ENCODE measurements at places on chromosomes 1 and 21.

DNA sequence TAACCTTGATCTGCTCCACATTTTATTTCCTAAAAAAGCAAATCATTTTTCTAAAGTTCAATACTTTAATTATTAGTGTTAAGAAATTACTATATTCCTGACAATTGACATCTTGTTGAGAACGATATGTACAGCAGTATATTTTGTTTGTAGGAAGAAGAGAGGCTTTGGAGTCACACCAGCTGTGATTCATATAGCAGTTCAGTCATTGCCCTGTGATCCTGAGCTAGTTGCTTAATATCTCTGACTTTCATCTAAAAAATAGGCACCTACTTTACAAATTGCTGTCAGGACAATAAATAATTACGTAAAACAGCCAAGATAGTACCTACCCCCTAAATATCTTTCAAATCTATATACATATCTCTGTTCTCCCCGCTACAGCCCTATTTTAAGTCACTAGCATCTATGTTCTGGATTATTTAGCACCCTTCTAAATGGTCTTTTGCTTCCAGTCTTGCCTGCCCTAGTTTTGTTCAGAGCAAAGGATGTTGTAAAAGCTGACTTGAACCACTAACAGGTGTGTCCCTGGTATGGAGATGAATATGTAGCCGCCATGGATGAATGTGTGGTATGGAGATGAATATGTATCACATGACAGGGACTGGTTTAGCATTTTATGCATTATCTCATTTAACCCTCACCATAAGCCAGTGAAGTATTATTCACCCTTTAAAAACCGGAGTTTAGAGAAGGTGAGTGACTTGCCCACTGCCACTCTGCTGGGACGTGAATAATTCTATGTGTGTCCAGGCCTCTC, 42.2 kb downstream of the RNF220 start:
- DNase-seq, result no peak

DNA sequence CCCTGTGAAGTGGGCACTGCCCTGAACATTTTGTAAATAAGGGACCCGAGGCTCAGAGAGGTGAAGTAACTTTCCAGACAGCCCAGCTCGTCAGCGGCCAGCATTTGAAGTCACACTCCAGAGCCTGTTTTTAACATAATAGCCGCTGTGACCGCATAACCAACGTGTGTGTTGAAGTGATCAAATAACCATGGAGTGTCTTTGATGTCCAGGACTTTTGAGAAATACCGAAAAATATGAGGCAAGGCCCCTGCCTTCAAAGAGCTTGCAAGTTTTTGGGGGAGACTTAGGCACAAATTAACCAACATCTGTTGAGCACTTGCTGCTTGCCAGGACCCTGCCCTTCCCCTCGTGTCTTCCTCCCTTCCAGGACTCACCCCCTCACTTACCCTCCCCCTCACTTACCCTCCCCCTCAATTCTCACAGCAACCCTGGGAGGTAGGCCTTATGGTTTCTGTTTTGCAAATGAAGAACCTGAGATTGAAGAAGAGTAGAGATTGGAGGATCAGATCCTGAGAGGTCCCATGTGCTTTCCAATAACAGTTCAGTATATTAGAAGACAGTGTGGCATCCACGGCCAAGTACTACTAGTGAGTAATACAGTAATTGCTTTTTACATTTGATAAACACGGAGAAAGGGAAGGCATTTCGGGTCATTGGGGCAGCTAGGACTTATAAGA, 1.3 kb upstream of the SLC16A1 start:
- no peak for DNase-seq

DNA sequence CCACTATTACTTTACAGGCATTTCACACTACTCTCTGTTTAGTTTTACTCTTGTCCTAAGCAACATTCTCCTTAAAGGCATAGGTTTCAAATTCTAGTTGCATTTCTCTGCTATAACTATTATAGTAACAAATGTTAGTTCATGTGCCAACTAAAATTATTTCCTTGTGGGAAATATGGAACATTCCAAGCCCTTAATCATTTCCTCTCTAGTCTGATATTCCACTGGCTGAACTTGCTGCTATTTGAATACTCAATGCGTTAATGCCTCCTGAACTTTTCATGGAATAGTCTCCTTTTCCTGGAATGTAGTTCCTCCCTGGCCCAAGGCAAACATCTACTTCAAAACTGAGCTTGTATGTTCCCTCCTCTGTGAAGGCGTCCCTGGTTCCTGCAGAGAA, 19.3 kb upstream of the TBX19 start:
- DNase-seq, result no peak

DNA sequence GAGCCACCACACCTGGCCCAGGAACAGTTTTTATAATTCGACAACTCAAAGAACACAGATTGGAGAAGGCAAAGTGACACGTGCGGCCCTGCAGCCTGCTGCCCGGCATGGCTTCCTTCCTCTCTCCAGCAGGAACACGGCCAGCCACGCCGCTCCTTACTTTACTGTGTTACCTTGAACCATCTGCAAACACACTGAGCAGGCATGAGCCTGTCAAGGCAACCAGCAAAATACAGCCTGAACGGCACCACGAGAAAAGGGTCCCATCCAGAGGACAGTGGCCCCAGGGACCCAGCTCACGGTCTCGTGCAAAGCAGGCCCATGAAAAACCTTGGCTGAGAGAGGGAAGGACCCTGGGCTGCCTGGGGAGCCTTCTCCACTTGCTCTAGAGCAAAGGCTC, 38.8 kb downstream of the NPHP4 start:
- no peak for DNase-seq

DNA sequence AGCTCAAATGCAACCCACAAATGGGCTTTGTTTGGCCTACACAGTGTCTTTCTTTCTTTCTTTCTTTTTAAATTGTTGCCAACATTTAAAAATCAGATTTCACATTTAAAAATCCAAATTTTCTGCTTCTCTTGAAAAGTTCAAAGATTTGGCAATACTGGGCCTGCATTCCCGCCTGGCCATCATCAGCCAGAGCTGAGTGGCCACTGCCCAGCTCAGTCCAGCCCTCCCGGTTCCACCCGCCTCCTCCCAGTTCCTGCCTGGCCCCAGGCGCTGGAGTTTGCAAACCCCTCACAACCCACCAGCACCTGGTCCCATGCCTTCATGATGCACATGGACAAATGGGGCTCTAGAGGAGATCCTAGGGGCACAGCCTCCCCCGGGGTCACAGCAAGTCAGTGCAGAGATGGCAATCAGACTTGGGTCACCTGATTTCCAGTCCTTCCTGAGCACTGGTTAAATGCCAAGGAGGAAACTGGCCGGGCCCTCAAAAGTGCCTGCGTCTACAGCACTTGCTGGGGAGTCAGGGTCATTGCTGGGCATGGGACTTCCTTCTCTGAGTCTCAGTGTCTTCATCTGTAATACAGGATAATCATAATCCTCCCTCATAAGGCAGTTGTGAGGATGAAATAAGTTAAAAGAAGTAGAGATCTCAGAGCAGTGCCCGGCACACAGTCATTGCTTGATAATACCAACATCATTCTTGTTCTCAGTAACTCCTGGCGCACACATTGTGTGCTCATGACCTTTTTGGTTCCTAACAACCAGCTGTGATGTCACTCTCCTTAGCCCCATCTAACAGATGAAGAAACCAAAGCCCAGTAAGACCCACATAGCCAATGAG, 41.0 kb upstream of the LAPTM5 start:
- no peak for DNase-seq

GRCh38 chr1:46718340-46718726, 581 bp downstream of the EFCAB14 start:
- no peak for DNase-seq

DNA sequence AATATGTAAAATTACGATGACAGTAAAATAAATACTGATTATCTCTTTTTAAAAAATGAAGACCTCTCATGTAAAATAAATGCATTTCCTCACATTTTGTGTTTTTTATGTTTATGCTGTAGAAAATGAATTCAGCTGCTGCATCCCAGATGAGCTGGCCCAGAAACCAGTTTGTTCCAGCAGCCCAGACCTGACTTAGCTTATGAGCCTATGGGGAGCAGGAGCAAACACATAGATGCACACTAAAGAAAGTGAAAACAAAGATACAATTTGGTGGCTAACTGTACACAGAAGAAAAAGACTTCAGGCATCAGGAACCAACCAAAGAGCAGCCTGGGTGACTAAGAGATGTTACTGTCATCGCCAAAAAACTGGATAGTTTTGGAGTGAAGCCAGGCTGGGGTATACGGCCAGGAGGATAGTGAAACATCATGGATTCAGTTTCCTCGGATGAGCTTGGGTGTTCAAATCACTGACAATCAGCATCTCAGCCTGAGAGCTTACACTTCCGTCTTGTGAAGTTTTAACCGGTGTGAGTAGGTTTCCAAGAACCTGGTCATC, 113.9 kb upstream of the BACE2 start:
- no peak for DNase-seq

DNA sequence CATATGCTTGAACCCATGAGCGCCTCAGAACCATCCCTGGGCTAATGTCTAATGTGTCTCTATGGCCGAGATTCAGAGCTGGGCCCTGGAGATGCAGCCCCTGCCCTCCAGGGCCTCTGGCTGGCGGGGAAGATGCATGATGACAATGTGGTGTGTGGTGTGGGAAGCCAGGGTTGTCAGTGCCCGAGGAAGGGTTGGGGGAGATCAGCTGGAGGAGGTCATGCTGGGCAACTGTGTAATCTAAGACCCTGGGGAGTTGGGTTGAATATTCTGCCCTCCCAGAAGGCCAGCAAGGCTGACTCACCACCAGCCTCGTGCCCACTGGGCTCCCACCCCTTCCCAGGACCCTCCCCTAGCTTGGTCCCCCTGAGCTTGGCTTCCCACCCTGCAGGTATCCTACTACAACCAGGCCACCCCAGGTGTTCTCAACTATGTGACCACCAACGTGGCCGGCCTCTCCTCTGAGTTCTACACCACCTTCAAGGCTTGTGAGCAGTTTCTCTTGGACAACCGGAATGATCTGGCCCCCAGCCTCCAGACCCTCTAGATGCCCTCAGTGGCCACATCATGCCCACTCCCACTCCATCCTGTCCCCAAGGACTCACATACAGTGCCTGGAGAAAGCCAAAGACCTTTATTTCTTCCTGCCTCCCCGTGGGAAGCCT, 14.6 kb downstream of the FAM151A start:
- DNase-seq, result no peak

DNA sequence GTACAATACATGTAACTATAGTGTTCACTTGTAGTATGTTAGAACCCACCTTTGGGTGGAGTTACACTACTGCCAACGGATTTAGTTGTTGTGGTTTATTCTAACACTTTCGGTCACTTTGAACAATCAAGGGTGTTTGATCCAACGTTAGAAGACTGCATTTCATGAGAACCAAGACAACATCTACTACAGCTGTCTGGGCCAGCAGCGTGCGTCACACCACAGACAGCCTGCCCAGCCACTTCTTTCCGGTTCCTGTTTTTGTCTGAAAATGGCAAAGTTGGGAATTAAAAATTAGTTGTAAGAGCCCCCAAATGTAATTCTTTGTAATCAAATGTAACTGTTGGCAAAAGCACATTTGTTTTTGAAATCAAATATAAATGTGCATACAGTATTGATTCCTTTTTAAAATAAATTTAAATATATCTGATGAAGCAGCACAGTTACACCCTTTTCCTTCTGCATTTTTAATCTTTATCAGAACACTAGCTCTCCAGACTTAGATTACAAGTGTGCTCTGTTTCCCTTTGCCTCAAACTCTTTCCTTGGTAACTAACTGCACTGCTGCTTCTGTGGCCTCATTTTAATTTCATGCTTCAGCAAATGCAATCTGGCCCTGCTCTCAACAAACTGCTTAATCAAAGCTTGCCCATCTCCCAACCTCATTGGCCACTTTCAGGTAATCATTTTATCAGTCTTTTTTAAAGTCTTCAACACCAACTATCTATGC, 86.6 kb upstream of the DPH5 start:
- no peak for DNase-seq

DNA sequence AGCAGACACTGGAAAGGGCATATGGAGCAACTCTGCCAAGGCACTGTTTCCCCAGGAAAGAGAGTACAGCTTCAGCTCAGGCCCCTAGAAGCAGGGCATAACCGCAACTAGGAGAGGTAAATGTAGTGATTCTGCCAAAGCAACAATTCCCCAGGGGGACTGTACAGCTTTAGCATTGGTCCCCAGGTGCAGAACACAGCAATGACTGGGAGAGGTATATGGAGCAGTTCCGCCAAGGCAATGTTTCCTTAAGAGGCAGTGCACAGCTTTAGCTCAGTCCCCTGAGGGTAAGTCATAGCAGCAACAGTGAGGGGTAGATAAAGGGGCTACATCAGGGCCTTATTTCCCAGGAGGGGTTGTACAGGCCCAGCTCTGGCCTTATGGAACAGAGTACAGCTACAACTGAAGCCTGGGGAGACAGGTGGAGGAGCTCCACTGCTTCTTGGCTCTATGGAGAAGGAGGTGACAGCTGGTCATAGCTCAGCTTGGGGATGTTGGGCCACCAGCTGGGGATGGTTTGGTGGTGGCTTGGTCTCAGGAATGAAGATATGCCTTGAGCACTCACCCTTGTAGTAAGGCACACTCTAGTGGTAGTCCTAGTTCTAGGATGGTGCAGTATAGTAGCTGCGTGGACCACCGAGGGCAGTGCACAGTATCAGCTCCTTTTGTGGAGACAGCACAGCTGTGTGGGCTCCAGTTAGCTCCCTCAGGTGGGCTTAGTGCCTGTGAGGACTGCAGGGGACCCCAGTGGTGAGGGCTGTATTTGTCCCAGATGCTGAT, 582.7 kb downstream of the PTPRC start:
- no peak for DNase-seq

GRCh38 chr1:232995189-232995588, 44.8 kb downstream of the NTPCR start:
- DNase-seq, result no peak

DNA sequence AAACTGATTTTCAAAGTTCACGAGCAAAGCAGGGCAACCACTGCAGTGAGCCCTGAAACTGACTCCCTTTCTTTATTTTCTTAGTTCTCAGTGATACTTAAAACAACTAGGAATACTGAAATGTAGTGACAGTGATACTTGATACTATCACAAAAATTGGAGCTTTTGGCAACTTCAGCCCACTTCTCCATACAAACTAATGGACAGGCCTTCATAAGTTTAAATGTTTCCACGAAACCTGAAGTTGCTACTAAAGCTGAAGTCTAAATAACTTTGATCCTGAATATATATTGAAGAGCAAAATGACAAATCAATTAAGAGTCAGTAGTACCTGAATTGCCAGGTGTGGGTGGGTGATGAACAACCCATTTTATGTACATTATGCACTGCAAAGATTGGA, 10.0 kb downstream of the NR5A2 start:
- DNase-seq, result no peak
